GM04503 (cell line): ENCODE measurements at places on chromosomes 1 and 21.
A peak's percentile ranks its signal among the peaks of the same experiment; 100 is the strongest.

DNA sequence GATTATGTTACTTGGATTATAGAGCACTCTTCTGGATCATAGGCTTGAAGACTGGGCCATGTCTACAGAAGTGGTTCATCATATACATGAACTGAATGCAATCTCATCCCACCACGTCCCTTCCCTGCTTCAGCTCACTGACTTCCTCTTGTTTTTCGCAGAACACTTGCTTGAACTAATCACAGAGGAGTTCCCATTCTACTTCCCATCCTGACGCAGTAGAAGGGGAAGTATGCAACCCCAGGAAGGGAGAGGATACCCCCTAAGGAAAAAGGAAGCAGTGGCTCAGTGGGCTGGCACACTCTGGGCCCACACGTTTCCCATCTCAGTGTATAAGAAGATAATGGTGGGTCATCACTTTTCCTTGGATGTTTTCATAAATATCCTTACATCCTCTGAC lies 36.2 kb downstream of the CASQ2 start:
- DNase-seq, result no peak

DNA sequence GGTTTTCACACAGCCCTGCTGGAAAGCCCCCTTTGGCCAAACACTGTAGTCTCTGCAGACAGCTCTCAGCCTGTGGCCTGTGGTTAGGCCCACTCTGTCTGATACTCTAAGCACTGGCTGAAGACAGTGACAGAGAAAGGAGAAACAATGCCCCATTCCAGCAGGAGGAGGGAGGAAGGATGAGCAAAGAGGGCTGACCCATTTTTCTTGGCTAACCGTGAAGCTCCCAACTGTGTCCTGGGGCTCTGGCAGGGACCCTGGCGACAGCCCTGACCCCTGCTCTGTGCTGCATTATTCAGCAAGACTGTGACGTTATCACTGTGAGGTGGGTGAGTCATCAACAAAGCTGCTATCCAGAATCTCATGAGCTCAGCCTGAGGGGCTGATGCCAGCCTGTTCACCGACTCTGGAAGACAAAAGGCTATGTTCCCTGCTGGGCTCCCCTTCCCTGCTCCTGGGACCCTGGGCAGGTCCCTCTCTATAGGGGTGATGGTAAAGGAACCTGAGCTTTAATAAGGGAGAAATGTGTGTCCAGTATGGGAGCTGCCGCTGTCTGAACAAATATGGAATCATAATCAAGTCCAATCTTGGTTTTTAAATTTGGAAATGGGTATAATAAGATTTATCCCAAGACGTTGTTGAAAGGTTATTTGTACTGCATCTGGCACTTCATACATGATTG lies 107.0 kb downstream of the RHOU start:
- peak; percentile 19 for DNase-seq

GRCh38 chr1:88441022-88441421 lies 243.1 kb upstream of the PKN2 start:
- no peak for DNase-seq

DNA sequence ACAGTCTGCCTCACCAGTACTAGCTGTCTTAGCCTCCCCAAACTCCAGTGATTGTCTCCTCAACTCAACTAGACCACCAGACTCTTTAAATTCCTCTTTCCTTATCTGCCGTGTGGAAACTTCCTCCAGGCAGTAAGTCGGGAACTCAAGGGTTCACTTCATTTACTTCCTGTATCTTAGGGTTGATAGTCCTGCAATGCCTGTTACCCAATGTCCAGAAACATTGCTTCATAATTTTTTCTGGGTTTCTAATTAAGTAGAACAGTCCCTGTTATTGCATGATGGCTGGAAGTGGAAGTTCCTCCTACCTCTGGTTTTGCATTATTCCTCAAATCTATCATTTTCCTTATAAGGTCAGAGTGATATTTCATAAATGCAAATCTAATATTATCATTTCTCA lies 60.8 kb upstream of the RNF11 start:
- DNase-seq, result no peak

- peak; percentile 75 for DNase-seq
Measured at GRCh38 chr1:183281039-183281438, 95.0 kb downstream of the LAMC2 start.

DNA sequence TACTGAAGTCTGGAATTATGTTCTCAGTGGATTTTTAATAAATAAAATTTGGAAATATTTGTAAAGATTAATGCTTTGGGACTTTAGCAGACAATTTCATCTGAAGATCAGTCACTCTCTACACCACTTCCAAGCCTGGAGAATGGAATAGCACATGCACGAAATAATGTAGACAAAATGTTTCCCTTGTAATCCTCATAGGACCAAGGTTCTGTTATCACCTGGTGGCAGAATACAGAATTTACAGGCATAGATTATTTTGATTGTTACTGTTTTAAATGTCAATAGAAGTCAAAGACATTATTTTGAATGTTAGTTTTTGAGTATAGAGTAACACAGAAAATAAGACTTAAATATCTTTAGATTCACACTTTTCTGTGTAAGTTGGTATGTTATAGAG lies 9.1 kb upstream of the ELAVL4 start:
- no peak for DNase-seq

DNA sequence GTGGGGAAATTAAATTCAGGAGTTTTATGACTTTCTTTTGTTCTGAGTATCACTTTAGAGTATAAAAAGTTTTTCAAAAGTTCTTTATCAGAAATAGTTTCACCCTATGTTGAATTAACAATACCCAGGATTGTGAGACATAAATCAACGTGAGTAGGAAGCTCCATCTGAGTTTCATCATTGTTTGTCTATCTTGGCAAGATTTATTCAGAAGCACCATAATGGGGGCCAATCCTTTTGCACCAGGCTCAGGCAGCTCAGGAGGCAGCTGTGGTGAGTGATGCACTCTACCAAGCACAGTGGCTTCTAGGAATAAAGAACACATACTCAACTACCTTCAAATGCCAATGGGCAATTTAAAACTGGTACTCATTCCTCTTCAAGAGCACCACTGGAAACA lies 12.0 kb downstream of the CREG1 start:
- no peak for DNase-seq

DNA sequence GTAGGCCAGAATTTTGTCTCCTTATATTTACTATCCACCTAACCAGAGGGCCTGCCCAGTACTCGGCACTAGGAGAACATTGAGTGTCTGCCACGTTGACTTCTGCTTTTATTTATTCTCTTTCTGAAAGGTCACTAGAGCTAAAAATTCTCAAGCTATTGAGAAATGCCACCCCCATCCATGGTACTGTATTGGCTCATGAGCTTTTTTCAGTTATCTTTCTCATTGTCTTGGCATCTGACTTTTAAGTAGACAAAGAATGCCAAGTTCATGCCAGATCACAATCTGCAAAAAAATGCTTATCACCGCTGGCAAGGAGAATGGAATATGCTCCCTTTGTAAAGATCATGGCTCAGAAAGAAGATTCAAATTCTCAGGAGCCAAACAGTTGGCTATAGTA lies 49.8 kb upstream of the MROH9 start:
- DNase-seq, result peak; percentile 47

DNA sequence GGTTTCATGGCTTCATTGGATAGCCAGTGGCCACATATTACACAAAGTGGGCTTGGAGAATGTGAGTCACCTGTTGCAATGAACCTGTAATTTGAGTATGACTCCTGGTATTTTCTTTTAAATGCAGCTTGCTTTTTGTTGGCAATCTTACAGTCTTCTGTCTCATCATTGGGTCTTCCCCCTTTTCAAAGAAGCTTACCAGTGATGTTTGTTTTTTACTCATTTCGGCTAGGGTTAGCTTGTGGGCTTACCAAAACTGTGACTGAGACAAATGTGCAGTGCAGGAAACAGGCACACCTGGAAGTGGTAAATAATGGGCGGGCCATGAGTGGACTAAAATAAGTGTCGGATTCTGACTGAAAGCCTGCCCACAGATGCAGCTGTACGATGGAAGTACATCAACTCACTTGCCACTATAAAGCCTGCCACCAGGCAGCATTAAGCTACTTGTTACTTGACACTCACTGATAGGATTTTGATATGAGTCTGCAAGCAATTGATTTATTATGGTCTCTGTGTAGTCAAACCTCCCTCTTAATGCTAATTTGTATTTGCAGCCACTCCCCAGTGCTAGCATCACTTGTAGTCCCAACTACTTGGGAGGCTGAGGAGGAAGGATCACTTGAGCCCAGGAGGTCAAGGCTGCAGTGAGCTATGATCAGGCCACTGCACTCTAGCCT lies 4.2 kb downstream of the HHAT start:
- DNase-seq, result no peak

DNA sequence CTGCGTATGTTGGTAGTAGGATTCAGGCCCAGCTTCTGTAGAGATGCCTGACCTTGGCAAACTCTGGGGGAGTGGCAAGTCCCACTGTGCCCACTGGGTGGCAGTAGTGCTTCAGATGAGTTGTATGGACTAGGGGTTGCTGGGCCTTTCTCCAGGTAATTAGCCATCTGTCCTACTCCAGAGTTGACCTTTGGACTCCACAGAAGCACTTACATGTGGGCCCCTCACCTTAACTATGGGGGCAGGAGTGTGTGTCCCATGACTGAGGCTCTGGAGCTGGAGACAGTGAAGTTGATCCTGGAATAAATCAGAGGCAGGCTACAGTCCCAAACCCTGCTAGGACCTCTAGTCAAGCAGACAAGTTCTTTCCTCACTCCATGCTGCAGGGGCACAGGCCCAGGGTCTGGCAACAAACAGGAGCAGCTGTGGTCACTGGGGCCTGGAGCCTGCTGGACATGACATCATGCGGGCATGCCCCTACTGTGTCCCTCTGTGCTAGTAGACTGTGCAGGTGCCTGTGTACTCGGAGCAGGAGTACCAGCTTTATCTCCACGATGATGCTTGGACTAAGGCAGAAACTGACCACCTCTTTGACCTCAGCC lies 4.6 kb downstream of the DMAP1 start:
- no peak for DNase-seq

GRCh38 chr1:43590388-43590925 lies 59.5 kb upstream of the KDM4A start:
- no peak for DNase-seq

GRCh38 chr1:15756143-15757015 lies 2.2 kb upstream of the FBLIM1 start:
- DNase-seq, result no peak

DNA sequence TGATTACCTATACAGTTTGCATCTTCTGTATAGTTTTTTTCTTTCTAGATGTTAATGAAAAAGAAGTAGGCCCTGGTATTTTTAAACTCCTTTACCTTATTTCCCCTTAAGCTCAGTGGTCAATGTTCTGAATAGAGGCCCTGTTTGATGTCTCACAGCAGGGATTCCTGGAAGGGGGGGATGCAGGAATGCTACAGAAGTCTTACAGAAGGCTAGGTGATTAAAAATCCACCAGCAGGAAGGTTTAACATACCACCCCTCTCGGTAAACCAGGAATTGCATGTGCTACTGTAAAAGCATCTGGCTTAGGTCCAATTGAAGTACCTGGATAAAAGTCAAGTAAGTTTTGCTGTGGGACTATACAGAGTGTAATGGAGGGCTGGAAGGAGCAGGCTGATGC lies 78.3 kb downstream of the NOS1AP start:
- no peak for DNase-seq

GRCh38 chr1:206560007-206560716 lies 52.1 kb downstream of the EIF2D start:
- DNase-seq, result no peak

GRCh38 chr1:157269656-157270375 lies 131.6 kb upstream of the ETV3 start:
- no peak for DNase-seq

DNA sequence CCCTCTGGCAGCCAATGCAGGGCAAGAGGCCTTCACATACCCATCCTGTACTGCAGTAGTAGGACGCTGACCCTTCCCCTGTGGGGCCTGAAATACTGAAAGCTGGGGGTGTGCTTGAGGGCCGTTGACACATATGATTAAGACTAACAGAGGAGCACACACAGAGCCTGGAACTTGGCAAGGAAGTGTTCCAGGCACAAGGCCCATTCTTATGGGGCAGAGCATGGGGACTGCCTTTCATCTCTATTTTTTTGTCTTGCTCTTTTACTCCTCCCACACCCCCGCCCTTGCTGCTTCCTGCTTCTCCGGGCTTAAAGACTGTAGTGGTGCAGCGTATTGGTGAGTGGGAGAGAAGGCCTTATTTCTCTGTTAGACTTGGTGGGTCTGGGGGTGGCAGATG lies 137.4 kb downstream of the BACH1 start:
- no peak for DNase-seq

DNA sequence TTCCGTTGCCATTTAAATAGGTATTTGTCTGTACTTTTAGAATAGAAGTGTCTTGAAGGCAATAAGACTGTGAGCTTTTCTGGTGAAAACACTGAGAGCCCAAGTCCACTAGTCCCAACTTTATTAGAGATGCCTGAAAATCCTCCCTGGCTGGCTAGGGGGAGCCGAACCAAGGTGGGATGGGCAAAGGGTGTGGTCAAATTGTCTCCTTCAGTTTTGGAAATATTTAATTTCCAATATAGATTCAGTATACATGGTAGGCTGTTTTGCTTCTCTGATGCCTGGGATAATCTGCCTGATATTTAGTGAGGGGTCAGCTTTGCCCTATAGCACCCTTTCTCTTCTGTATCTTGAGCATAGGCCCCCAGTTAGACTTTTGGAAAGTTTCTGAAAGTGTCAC lies 3.5 kb downstream of the ROR1 start:
- no peak for DNase-seq

DNA sequence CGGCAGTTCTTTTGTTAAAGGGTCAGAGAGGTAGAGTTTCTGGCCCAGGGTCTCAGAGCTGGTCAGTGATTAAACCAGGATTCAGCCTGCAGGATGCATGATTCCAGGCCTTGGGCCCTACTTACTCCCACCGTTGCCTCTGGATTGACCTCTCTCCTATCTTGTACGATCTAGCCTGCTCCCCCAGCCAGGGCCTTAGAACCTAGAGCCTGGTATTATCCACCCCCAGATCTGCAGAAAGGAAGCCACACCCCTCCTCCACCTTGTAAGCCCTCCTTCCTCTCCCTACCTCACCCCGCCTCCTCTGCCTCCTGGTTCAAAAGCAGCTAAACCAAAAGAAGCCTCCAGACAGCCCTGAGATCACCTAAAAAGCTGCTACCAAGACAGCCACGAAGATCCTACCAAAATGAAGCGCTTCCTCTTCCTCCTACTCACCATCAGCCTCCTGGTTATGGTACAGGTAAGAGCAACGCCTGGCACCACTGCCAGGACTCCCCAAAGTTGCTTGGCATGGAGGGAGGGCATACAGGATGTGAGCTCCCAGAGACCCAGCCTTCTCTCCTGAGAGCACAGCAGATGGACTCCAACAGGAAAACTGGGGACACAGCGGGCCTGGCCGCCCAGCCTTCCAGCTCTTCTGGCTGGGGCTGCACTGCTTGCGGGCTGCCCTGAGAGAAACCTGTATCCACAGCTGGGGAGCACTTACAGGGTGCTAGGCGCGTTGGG lies at the start of gene CD52:
CD52 (plus strand) TSS at position 347 of the 726 bp plus-strand sequence; CDS start at position 407, 60 bp downstream.
- DNase-seq, result no peak

DNA sequence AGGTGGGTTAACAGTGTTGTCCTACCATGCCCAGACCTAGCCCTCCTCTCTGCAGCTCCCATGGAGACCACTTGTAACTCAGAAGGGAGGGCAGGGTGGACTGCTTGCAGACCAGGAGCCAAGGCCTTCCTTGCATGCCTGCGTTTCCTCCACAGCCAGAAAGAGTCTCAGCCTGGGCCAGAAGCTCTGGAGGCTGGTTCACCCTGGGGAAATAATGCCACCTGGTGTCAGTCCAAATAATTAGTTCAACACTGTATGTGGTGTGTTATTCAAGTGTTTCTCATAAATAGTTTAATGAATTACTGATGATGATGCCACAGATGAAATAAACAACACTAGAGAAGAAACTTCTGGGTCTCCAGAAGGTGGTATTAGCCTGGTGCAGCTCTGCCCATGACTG lies 16.9 kb upstream of the VANGL1 start:
- no peak for DNase-seq

GRCh38 chr1:239308701-239309333 lies 77.6 kb upstream of the CHRM3 start:
- DNase-seq, result no peak
